HS-5 (cell line): ENCODE measurements at places on chromosomes 2 and 18.

DNA sequence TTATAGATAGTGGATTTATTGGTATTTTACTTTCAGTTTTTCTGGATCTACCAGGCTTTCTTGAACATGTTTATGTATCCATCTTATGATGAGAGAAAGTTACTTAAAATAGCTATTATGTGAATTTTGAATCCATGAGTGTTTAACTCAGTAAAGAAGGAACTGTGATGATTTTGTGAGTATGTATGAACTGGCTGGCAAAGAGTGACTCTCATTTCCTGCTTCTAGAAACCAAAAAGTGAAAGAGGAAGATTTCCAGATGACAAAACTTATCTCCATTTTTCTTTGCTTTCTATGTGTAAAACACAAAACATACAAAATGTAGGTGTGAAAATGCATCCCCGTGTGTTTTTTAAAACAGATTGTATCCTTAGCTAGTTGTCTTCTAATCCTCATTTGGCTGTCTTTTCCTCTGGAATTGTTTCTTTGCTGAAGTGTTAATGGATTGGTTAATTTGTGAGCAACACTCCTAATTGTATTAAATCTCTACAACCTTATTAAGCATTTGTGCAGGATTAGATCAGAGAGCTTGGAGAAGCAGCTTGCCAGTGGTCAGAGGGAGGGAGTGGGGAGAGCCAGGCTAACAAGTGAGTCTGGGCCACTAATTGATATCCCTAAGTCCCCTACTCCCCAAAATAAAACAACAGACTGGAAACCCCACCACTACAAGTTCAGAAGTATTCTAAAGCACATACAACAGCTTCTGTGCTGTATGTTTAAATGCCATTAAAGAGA lies 23.9 kb downstream of the PTPRM start:
- no peak for DNase-seq

DNA sequence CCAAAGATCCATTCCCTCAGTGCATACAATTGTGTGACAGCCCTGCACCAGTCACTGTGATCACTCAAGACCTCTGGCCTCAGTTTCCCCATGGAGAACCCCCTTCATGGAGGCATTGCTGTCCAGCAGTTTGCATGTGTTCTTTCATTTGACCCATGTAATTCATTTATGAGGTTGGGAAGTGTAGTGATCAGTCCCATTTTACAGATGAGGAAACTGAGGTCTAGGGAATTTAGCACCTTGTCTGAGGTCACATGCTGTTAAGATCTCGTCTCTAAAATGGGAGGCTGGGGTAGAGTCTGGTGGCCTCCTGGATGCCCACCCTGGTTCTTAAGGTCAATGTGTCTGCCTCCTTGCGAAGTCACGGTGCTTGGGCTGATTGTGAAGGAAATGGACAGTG lies 19.1 kb downstream of the LDLRAD4 start:
- DNase-seq = no peak

DNA sequence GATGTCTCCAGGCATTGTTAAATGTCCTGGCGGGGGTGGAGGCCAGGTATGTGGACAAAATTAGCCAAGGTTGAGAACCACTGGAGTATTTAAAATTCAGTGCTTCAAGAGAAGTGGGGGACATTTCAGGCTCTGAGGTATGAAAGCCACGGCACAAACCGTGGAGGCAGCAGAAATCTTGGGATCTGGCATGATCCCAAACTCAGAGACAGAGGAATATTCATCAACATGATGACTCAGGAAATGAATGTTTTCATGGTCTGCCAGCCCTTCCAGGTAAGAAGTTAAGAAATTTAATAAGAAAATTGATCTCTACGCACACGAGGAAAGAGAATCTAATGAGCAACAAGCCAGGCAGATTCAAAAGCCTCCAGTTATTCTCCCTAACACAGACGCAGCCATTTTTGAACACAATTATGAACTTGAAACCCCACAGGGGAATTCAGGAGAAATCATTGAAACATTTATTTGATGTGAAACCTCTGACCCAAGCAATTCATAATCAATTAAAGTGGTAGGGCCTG lies 11.3 kb upstream of the GRP start:
- DNase-seq = no peak

DNA sequence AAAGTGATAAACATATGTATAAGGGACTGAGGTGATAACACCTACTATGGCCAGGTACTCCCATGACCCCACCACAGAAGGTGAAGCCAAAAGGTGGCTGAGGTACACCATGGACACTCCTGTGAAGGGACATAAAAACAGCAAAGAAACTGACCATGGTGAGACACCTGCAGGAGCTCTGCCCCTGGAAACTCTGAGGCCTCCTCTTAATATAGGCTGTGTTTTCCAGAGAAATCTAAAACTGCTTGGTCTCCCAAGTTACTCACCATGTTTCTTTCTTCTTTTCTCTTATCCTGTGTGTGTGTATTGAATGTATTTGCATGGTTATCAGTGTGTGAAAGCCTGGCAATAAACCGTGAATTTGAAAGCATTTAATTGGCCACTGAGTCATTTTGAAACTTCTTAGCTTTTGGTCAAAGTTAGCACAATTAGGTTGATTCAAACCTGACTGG lies 739.3 kb upstream of the GCFC2 start:
- no peak for DNase-seq

- no peak for DNase-seq
Measured at GRCh38 chr18:77005651-77006195, 126.9 kb downstream of the MBP start.

DNA sequence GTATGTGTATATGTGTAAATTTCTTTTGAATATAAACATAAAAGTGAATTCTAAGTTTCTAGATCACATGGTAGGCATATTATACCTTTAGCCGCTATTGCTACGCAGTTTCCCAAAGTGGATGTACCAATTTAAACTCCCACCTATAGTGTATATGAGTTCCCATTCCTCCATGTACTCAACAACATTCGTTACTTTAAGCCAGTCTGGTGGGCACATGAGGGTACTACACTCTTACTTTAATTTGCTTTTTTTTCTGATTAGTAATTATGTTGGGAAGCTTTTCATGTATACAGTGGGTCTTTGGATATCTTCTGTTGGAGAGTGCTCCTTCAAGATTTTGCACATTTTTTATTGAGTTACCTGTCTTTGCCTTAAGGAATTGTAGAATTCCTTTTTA lies 683.8 kb downstream of the ERBB4 start:
- no peak for DNase-seq

GRCh38 chr2:113281910-113282746 lies 3.4 kb upstream of the PAX8 start:
- peak; percentile 47 for DNase-seq

DNA sequence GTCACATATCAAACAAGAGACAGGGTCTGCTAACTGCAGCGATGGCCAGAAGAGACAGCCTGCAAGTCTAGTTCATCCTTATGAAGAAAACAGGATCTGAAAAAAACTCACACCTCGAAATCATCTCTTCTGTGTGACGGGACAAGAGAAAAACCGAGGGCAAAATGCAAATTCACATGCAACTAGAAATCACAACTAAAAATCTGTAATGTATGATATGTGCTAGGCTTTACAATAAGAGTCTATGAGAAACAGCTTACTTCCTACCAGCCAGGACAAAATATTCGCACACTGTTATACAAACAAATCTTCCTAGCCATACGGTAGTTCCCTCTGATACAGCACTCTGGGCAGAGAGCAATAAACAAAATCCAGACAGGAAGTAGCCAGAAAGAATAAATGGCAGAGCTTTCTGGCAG lies 48.8 kb downstream of the ANKRD44 start:
- no peak for DNase-seq

- DNase-seq = no peak
Measured at GRCh38 chr2:6780765-6781274, 84.9 kb downstream of the CMPK2 start.

DNA sequence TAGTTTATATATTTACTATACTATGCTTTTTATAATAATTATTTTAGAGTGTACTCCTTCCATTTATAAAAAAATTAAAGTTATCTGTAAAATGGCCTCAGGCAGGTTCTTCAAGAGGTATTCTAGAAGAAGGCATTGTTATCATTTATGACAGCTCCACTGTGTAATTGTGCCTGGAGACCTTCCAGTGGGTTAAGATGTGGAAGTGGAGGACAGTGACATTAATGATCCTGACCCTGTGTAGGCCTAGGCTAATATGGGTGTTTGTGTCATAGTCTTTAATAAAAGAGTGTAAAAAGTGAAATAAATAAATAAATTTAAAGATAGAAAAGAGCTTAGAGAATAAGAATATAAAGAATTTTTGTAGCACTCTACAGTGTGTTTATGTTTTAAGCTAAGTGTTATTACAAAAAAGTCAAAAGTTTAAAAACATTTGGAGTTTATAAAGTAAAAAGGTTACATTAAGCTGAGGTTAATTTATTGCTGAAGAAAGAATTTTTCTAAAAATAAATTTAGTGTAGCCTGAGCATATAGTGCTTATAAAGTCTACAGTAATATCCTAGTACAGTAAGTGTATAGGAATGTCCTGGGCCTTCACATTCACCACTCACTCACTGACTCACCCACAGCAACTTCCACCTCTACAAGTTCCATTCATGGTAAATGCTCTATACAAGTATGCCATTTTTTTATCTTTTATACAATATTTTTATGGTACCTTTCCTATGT lies 190.0 kb upstream of the SESTD1 start:
- peak; percentile 87 for DNase-seq

GRCh38 chr2:108316461-108317258 lies 28.0 kb downstream of the SULT1C2 start:
- no peak for DNase-seq

DNA sequence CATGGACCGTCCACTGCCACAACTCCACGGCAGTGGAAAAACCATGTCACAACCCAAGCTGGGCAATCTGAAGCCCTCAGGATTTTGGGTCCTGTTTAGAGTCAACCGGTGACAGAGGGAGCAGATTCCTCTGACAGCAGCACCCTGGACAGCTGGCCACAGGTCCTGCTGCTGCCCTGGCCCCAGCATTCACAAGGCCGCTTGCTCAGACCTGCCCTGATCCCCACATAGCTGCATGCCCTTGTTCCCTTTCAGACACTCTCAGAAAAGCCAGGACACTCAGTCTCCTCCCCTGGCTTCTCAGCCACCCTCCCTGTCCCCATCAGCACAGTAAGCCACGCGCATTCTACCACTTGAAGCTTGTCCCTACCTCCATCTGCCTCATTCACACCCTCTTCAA lies 1.6 kb downstream of the COPS9 start:
- no peak for DNase-seq

DNA sequence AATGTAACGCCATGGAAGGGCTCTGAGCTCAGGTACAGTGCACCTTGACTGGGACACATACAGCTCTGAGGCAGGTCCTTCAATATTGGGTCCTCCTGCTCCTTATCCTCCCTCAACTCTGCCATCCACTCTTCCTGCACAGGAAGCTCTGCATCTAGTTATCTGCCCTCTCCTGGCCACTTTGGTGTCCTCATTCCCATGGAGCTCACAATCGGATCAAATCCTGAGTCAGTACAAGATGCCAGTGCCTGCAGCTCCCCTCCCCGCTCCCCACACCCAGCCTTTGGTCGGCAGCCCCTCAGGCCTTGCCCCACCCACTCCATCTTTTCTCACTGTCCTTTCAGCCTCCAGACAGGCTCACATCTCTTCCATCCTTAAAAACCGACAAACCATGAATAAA lies 58.0 kb downstream of the LRRFIP1 start:
- no peak for DNase-seq

DNA sequence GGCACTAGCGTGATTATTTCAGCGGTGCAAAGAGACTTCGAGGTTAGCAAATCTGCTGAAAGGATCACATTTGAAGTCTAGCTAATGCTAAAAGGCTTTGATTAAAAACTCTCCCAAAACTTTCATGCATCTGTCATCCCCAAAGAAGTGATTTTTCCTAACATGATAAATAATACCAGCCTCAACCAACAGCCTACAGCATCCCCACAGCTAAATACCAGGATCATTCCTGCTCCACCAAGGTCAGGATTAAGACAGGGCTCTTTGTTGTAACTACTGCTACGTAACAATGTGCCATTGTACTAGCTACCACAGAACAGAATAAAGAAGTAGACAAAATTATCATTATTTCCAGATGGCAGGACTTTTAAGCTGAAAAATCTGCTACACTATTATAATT lies 1.6 kb downstream of the OR6B3 start:
- no peak for DNase-seq

- DNase-seq = no peak
Measured at GRCh38 chr2:145220496-145220895, 700.6 kb upstream of the ZEB2 start.

- no peak for DNase-seq
Measured at GRCh38 chr18:46950064-46950656, 32.8 kb downstream of the KATNAL2 start.

GRCh38 chr2:43430489-43430888 lies 165.3 kb downstream of the THADA start:
- no peak for DNase-seq

- DNase-seq = no peak
Measured at GRCh38 chr2:28345619-28346018, 47.0 kb upstream of the FOSL2 start.

- DNase-seq = no peak
Measured at GRCh38 chr2:10951558-10952414, 40.1 kb downstream of the KCNF1 start.

- DNase-seq = no peak
Measured at GRCh38 chr18:59730896-59731295, 33.7 kb upstream of the CCBE1 start.

GRCh38 chr2:229852565-229852964 lies 69.2 kb downstream of the TRIP12 start:
- DNase-seq = peak; percentile 44

DNA sequence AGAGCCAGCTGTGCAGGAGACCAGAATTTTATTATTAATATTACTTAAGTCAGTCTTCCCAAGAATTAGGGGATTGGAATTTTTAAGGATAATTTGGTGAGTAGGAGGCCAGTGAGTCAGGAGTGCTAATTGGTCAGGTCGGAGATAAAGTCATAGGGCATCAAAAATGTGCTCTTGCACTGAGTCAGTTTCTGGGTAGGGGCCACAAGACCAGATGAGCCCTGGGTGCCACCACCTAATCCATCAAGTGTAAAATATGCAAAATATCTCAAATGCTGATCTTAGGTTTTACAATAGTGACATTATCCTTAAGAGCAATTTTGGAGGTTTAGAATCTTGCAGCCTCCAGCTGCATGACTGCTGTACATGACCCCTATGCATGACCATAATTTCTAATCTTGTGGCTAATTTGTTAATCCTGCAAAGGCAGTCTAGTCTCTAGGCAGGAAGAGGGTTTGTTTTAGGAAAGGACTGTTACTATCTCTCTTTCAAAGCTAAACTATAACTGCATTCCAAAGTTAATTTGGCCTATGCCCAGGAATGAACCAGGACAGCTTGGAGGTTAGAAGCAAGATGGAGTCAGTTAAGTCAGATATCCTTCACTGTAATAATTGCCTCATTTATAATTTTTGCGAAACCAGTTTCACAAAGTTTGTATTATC lies 215.9 kb downstream of the RNF152 start:
- DNase-seq = no peak

- peak; percentile 97 for DNase-seq
Measured at GRCh38 chr2:149648282-149649030, 60.9 kb upstream of the MMADHC start.

- DNase-seq = no peak
Measured at GRCh38 chr2:1584691-1585485, 159.4 kb downstream of the PXDN start.
